ENCODE measurements at places on chromosomes 5 and 9.

- peak; percentile 71 for DNase-seq
Observed at GRCh38 chr9:81535542-81536241, 153.7 kb downstream of the TLE1 start.

- DNase-seq: peak; percentile 29
Observed at GRCh38 chr5:145681686-145682085, 153.5 kb downstream of the PRELID2 start.

- no peak for DNase-seq
Observed at GRCh38 chr9:124742940-124743339, 28.2 kb downstream of the NR6A1 start.

DNA sequence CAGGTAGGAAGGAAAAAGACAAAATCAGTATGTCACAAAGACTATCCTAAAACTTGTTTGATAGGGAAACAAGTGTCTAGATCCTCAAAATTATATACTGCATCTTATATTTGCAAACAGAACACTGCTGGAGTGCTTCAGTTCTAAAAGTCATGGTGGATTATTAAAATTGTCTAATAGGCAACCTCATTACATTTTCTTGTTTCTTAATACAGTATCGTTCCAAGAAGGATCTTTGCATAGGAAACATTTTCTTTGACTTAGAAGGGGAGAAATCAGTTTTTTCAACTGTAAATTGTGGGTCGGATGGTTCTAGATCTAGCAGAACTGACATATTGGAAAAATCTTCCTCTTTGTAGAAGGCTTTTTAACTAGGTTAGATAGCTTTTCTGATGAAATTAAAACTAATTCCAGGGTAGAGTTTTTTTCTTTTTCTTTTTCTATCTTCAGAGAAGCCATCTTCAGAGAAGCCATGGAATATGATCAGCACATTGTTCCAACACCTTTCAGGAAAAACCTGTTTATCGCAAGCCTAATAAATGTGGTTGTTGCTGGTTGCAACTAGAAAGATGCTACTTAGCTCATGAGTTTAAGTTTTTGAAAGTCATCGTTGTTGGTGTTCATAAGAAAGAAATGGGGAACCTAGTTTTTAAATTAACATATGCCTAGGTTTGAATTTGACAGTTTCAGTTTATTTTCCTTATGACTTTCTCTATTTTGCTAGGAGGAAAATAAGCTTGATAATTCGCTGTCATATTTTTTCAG, 7.4 kb downstream of the CPEB4 start:
- DNase-seq: no peak

DNA sequence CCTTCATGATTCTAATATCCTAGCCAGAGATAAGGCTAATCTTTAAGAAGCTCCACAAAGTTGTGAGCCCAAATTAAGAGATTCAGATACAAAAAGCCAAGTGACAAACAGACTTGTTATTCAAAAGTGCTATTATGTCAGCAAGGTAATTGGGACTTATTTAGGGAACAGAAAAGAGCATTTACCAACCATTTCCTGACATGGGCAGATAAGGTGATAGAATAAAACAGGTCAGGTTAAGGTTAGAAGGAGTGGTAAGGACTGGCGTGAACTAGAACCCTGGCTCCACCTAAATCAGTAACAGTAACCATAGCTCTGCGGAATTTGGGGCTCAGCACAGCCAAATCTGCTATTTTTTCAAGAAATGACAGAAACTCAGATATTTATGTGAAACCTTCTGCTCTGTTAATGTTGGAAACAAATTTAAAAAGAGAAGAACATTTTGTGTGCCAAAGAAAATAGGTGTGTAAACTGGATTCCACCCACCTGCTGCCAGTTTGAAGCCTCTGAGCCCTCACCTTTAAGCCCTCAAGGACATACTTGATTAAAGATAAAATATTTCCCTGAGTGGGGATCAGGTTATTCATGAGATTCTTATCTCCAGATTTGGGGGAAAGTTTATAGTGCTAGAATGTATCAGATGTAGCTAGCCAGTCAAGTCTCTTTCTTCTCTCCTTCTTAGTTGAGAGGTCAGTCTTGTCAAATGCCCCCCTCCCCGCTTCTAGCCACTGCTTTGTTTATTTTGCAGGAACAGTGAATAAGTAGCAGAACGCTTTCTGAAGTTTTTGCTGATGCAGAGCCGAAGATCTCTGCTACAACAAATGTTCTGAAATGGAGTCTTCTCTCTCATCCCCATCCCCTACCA, 10.2 kb upstream of the ERMP1 start:
- DNase-seq: no peak

DNA sequence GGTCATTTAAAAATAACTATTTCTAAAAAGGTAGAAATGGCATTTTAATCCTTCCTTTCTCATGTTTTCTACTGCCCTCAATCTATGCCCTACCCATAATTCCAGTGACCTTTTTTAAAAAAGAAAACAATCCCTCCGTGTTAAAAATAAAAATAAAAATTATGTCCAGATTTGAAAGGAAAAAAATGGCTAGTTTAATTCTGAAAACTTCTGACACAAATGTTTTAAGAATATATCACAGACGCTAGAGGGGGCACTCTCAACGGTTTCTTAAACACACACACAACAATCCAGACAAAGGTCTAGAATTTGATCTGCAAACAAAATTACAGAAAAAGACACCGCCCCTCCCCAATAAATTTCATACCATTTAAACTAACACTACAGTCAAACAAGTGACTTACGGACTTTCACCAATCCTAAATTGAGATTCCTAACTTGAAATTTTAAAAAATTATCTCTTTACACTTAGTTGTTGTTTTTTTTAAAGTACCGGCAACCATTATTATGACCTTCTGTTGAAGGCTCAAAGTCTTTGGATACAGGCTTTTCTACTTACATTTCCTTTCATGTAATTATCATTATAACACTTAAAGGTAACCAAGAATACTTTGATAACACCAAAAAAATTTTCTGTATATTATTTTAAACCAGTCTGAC, 38.2 kb downstream of the CLINT1 start:
- peak; percentile 31 for DNase-seq

GRCh38 chr5:148912146-148912545, 85.7 kb downstream of the ADRB2 start:
- no peak for DNase-seq

GRCh38 chr5:134451936-134452505, 40.3 kb upstream of the CDKN2AIPNL start:
- DNase-seq: no peak

GRCh38 chr5:76954383-76954763, 1.5 kb downstream of the CRHBP start:
- no peak for DNase-seq

DNA sequence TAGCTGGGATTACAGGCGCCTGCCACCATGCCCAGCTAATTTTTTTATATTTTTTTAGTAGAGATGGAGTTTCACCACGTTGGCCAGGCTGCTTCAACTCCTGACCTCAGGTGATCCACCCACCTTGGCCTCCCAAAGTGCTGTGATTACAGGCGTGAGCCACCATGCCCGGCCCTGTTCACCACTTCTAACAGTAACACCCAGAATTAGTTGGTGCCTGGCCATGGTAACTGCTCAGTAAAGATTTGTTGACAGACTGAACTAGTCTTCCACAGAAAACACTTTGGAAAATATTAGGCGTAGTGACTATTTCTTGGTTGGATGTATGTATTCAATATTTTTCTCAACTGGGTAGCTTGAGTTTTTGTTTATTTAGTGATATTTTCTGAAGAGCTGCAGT, 24.0 kb downstream of the TUT7 start:
- DNase-seq: no peak

- no peak for DNase-seq
Observed at GRCh38 chr5:156254196-156254595, 72.8 kb upstream of the SGCD start.

DNA sequence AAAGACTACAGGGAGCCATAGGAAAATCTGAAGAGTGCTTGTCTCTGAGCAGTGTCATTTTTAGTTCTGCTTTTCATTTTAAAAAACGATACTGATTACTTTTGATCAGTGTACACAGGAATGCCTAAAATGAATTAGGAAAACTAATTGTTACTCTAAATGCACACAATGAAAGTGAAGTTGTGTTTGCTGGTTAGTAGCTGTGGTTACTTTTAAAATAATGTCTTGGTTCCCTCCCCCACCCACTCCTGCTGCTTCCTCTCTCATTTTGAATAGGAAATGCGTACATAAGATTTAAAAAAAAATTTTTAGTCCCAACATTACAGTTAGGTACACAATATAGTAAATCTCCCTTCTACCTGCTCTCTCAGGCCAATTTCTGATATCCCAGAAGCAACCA, 47.5 kb upstream of the PLPP1 start:
- DNase-seq: no peak

- DNase-seq: no peak
Observed at GRCh38 chr5:31935496-31936369, 238.4 kb downstream of the GOLPH3 start.

GRCh38 chr5:63603996-63604395, 358.2 kb downstream of the HTR1A start:
- DNase-seq: no peak

DNA sequence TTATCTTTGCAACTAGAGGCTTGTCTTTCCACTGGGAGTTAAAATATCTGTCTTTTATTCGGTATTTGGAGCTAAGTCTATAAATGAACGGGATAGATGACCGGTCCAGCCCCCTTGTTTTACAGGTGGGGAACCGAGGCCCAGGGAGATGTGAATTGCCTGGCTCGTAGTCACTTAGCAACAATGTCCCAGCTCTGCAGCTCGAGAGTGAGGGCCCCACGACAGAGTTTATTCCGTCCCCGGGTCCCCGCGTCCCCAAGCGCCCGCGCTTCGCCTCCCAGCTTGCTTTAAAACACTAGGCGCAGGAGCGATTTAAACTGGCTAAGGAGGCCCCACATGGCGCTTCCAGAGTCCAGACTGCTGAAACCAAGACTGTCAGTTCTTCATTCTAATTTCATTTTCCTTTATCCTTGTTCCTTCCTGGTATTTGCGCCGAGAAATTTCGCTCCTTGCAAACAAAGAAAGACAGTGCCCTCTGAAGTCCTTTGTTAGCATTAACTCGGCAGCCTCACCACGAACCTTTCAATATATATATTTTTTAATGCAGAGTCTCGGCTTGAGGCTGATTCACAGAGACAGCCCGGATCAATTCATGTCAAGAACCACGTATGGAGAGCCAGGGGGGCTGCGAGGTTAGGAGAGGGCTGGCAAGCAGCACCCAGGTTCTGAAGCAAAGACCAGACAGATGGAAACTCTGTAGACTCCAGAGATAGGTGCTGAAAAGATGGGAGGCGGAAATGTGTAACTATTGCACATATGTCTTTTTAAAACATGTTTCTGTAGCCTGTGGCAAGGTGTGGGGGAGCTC, 1.4 kb upstream of the ENC1 start:
- no peak for DNase-seq

- no peak for DNase-seq
Observed at GRCh38 chr9:68523367-68523936, 17.2 kb downstream of the TMEM252 start.

DNA sequence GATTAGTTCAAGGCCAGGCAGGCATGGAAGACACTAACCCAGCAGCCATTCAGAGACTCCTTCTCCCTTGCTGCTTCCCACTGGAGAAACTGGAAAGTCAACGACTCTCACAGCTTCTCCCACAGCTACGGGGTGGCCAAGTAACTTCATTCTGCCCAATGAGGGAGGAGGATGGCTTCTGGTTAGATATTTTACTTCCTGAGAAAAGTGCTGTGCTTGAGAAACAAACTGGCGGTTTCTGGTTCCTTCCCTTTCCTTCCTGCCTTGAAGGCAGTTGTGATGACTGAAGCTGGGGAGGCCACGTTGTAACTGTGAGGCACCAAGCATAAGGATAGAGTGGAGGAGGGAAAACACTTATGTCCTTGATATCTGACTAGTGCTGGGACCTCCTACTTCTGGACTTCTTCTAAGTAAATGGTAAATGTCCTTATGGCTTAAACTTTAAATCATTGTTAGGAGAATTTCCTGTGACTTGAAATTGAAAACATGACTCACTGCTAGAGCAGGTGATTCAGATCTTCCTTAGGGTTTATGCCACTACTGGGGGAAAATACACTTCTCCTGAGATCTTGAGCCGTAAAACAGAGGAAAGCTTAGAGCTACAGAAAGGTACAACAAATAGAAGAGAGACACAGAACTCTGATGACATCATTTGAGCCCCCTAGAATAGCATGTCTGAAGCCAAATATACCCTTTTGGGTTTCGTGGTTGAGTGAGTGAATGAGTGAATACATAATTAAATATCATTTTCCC, 3.1 kb upstream of the GNPDA1 start:
- peak; percentile 66 for DNase-seq

- DNase-seq: no peak
Observed at GRCh38 chr9:125161284-125161918, 18.1 kb upstream of the SCAI start.

DNA sequence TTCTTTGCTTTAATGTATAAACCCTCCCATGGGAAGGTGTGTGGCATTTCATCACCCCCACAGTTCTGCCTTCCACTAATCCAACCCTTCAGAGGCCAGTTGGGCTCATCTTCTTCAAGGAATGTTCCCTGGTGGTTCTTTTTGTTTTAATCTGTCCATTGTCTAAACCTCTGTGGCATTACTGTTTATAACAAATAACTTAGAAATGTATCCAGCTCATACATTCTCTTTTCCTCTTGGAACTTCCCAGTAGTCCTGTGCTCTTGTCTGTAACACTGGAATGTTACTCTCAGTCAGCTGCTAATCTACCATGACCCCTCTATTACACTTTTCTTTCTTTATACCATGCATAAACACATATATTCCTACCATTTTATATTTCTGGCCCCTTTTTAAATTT, 213.5 kb upstream of the TARS1 start:
- DNase-seq: no peak

DNA sequence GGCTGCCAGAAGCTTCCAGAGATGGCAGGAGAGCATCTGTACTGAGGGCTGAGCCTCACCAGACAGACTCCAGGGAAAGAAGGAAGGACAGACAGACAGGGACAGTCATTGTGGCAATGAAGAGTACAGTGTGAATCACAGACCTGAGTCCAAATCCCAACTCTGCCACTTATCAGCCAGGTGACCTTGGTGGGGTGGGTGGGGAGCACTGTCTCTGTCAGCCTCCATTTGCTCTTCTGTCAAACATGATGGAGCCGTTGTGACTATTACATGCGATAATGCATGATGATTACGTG, 85.9 kb upstream of the FSTL4 start:
- DNase-seq: no peak

GRCh38 chr5:136213919-136214493, 21.0 kb upstream of the SMIM32 start:
- no peak for DNase-seq

Measured in kidney epithelial cell (primary cell).